ENCODE measurements at places on chromosomes 2 and 18.

GRCh38 chr2:74778381-74779264 lies 55.3 kb upstream of the HK2 start:
- DNase-seq: peak; percentile 87

DNA sequence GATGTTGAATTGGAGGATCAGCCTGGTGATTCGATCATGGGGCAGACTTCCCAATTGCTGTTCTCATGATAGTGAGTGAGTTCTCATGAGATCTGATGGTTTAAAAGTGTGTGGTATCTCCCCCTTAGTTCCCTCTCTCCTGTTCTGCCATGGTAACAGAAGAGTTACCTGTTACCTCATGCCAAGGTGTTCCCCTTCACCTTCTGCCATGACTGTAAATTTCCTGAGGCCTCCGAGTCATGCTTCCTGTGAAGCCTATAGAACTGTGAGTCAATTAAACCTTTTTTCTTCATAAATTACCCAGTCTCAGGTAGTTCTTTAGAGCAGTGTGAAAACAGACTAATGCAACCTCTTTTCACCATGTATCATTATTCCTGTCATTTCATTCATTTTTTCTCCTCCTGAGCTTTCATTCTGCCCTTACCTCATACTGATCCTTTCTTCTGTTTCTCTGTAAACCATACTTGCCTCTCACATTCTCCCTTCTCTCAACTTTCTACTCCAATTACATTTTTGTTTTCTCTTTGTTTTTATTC lies 22.0 kb downstream of the STARD6 start:
- DNase-seq: no peak

- no peak for DNase-seq
Observed at GRCh38 chr2:241777686-241778627, 1.3 kb downstream of the GAL3ST2 start.

- DNase-seq: peak; percentile 33
Observed at GRCh38 chr2:175111200-175111657, 56.8 kb downstream of the ATF2 start.

- no peak for DNase-seq
Observed at GRCh38 chr18:43751835-43752234, 474.5 kb upstream of the SYT4 start.

DNA sequence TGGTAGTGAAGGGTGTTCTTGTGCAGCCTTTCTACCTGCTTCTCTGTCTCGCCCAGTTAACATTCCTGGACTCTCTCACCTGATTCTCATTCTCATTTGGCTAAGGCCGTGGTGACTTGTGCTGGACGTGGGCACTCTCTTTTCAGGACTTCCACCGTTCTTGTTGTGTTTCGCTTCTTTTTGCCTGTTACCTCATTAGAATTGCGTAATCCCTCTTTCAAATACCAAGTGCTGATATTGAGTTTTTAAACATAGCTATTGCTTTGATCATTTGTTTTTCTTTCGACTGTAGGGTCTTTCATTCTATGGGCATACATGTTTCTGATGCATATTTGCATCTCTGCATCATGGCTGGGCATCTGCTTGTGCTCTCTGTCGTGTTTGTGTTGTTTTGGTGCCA lies 287.0 kb downstream of the ALPK2 start:
- no peak for DNase-seq

DNA sequence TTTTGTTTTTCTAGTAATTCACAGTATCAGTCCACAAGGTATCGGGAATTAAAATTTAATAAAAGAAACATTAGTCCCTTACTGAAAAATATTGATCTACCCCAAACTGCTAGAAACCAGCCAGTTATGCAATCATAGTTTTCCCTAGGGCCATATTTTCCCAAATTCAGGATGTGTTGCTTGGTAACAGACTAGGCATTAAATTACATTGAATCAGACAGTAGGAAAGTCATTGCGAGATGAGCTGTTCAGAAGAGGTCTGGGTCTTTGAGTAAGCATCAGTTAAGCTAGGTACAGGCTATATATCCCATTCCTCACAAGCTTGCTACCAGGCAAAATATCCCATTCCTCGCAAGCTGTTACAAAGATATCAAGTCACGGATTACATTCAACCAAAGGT lies 123.0 kb upstream of the CCDC150 start:
- no peak for DNase-seq

DNA sequence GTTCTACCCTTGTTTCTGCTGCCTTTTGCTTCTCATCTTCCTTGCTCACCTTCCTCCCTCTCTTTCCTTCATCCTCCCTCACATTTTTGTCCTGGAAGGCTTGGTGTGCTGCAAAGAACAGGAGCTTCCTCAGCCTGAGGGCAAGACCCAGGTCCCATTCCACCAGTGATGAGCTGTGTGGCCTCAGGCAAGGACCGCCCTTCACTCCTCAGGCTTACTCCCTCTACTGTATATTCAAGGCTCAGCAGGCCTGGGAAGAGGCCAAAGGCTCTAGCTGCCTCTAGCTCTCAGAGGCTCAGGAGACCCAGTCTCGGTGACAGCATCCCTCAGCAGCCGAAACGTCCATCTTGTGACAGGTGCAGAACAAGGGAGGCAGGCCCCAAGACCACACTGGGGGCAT lies 97.5 kb downstream of the MRO start:
- no peak for DNase-seq

- DNase-seq: peak; percentile 45
Observed at GRCh38 chr2:8229546-8229986, 452.3 kb upstream of the ID2 start.

DNA sequence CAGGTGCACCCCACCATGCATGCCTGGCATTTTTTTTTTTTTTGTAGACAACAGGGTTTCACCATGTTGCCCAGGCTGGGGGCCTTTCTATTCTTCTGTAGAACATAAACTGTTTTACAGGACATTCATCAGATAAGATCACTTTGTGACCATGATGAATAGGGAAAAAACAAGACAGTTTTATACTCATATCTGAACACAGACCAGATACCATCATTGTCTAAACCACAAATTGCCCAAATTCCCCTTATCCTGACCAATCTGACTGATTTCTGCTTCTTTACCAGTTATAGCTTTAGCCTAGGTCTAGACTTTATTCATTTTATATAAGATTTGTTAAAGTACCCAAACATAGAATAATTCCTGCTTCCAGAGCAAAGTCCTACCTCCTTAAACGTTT lies 1699.3 kb upstream of the TMEFF2 start:
- no peak for DNase-seq

DNA sequence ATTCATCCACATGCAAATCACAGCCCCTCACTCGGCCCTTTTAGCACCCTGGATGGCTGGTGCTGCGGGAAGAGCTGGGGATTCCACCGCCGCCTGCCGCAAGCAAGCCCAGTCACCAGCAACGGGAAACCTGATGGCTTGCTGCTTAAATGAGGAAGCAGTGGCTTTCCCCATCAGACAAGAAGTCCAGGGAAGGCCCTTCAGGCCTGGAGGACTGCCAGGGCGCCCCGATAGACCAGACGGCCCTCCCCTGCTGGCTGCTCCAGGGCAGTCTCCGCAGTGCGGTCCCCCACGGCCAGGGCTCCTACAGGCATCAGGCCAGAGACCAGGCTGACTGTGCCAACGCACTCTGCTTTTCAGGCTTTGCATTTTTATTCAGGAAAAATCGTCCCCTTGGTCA lies 439.1 kb downstream of the EIPR1 start:
- no peak for DNase-seq

DNA sequence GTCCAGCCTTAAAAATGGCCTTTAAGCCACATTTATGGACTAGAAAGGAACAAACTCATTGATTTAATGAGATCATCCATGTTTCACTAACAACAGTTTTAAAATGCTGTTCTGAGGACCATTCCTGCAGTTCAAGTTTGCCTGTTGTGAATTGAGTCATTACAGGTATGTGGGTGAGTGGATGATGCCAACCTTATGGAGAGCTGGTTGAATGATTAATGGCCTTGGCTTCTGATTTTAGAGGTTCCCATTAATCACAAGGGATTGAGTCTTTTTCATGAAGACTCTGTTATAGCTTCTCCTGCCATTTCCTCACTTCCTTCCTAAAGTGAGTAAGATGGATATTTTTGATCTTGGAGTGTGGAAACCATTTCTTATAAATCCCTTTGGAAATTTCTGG lies 459.8 kb upstream of the SLC14A2 start:
- DNase-seq: no peak

DNA sequence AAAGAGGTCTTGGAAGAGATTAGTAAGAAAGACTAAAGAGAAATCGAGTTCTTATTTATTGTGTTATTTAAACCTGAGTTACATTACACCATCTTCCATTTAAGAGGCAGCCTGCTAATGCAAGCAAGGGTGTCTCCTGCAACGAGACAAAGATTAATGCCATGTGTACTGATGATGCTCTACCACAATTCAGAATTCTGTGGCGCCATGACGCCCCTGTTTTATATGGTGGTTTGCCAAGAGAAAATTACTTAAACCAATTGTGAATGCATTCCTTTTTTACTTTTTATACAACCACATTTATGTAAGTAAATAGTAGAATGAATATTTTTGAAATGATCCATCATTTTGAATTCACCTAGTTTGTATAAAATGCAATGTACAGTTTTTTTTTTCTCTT lies 356.1 kb upstream of the ZEB2 start:
- DNase-seq: no peak

DNA sequence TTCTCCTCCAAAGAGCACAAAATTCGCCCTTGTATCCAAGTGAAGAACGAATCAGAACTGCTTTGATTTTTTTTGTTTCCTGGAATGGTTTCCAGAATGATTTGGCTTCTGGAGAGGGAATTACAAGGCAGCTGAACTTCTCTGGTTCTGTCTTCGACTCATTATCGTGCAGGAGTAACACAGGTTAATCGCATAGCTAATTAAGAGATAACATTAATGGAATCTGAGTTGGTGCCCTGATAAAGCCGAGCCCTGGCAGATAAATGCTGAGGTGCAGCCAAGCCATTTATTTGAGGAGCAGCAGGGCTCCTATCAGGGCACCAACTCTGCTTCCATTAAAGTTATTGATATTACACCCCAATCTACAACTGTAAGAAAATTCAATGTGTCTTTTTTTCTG lies 433.7 kb downstream of the ZNF521 start:
- DNase-seq: no peak

DNA sequence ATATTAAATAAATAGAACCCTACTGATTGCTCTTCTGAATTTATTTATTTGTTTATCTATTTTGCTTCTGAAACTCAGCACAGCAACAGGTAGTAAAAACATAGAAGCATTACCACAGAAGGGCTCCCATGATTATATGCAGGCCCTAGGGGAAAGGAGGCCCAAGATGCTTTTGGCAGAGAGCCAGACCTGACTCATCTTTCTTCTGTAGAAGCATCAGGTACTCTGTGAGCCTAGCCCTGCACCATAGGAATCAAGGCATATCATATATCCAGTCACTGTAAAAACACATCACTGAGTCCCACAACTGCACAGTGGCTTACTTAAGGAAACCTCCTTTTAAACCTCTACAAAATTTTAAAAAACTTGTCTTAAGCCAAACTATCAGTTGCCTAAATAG lies 1.8 kb downstream of the SCN9A start:
- no peak for DNase-seq

- DNase-seq: no peak
Observed at GRCh38 chr2:149989447-149990063, 402.0 kb upstream of the MMADHC start.

GRCh38 chr18:35803551-35803950 lies 168.9 kb upstream of the RMP24 start:
- no peak for DNase-seq

GRCh38 chr2:65386344-65386743 lies 46.1 kb downstream of the SPRED2 start:
- no peak for DNase-seq

- DNase-seq: no peak
Observed at GRCh38 chr18:22408059-22408458, 9.7 kb downstream of the CTAGE1 start.

GRCh38 chr18:48417985-48418384 lies 8.8 kb upstream of the ZBTB7C start:
- DNase-seq: no peak

DNA sequence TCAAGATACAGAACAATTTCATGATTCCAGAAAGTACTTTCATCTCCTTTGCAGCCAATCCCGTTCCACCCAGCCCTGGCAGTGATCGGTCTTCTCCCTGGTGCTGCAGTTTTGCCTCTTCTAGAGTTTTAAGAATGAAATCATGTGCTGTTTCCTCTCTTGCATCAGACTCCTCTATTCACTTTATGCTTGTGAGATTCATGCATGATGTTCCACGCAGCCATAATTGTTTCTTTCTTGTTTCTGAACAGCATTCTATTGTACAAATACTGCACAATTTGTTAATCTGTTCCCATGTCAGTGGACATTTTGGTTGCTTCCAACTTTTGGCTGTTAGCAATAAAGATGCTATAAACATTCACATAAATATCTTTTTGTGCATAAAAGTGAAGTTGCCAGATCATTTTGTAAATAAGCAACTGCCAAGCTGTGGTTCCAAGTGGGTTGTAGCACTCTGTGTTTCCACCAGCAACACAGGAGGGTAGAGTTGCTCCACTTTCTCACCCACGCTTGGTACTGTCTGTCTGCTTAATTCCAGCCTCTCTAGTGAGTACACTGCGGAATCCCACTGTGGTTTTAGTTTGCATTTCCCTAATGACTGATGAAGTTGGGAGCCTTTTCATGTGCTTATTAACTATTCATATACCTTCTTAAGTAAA lies 104.5 kb downstream of the TWIST2 start:
- no peak for DNase-seq

GRCh38 chr2:166593403-166593802 lies 99.4 kb upstream of the SCN7A start:
- no peak for DNase-seq

- no peak for DNase-seq
Observed at GRCh38 chr2:98561902-98562695, 46.2 kb downstream of the COA5 start.

DNA sequence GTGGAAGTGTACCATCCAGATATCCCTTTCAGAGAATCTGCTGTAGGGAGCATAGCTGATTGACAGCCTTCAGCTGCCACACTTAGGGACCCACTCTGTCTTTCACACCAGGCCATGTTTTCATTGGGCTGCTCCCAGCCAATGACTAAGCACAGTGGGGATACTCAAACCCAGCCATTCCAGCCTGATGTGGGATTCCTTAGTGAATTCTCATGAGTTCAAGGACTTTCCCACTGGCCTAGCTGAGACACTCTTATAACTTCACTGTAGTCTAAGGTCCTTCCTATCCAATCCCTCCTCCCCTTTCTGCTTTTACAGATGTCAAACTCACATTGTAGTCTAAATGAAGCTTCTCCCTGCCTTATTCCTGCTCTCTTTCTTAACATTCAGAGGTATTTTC lies 201.2 kb downstream of the PIK3C3 start:
- peak; percentile 3 for DNase-seq

- no peak for DNase-seq
Observed at GRCh38 chr2:237864940-237865622, 5.7 kb downstream of the RAMP1 start.

GRCh38 chr18:31657823-31658669 lies 26.3 kb downstream of the B4GALT6 start:
- no peak for DNase-seq

- DNase-seq: no peak
Observed at GRCh38 chr2:96100893-96101304, 15.5 kb downstream of the ADRA2B start.

DNA sequence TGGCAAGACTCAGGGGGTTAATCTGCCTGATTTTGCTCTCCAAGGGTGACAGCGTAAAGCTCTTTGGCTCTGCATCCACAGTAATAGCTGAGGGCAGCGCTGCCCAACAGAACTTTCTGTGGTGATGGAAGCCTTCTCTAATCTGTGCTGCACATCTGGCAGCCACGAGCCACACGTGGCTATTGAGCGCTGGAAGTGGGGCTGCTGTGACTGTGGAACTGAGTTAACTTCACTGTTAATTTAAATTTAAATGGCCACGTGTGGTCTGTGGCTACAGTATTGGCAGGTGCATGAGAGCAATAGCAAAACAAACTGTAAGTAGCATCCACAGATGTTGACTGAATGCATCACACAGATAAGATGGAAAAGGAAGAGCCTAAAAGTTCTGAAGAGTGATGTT lies 47.3 kb upstream of the TMEM200C start:
- no peak for DNase-seq

Data from neural progenitor cell (in vitro differentiated cells).